ENCODE measurements at places on chromosomes 1 and 21. TPM values are rescaled to one million over a fixed set of nuclear protein-coding genes. Genes with fewer than 3 reads are reported as not detected.

The RIMS3 gene
- total RNA-seq: 26.0 TPM

- no peak for DNase-seq
These were observed 180.4 kb upstream of the GALNT2 start for GRCh38 chr1:229886636-229887035.

GRCh38 chr1:2438038-2438437 is 25.7 kb upstream of the PEX10 start:
- DNase-seq: no peak

The SPRR1A gene
- not detected for total RNA-seq

GRCh38 chr1:107941531-107941930 is 23.4 kb downstream of the VAV3 start:
- no peak for DNase-seq

The NKAIN1 gene
- 2.9 TPM for total RNA-seq

- DNase-seq: no peak
These were observed 47.7 kb downstream of the FCRL5 start for GRCh38 chr1:157504646-157505045.

GRCh38 chr1:228005511-228006033 is 1.2 kb upstream of the WNT3A start:
- DNase-seq: no peak

GRCh38 chr1:187396226-187396625 is 567.5 kb downstream of the PLA2G4A start:
- no peak for DNase-seq

GRCh38 chr1:163205513-163205912 is 2.8 kb upstream of the RGS5 start:
- DNase-seq: no peak

The SRGAP2B gene
- total RNA-seq: 41.2 TPM

The EIF4G3 gene
- 56.6 TPM for total RNA-seq

GRCh38 chr1:165144757-165145397 is 211.6 kb downstream of the LMX1A start:
- DNase-seq: no peak

DNA sequence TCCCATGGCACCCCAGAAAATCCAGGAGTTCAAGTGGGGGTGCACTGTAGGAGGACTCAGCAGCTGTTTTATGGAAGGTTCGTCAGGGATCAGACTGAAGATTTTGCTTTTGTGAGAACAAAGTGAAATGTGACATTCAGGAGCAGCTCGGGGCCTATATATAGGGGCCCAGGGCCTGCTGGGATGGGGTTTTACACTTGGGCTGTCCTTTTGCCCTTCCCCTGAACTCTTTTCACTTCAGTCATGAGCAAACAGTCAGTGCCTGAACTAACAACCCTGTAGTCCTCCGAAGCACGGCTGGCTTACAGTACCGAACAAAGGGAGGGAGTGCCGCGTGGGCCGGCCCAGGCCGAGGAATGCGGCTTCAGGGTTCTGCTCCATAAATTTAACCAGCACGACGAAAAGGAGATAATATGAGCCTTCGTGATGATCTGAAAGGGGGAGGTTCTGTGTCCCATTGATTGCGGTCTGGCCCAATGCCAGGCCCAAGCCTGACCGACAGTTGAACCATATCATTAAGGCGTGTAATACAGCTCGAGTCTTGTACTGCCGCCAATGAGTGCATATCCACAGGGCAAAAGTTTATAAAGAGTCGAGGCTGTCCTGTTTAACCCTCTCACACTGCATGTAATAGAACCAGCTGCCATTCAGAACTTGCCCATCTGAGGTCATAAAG is 139.9 kb downstream of the DHRS3 start:
- no peak for DNase-seq

The TFF1 gene
- total RNA-seq: not detected

The GABRD gene
- total RNA-seq: not detected

DNA sequence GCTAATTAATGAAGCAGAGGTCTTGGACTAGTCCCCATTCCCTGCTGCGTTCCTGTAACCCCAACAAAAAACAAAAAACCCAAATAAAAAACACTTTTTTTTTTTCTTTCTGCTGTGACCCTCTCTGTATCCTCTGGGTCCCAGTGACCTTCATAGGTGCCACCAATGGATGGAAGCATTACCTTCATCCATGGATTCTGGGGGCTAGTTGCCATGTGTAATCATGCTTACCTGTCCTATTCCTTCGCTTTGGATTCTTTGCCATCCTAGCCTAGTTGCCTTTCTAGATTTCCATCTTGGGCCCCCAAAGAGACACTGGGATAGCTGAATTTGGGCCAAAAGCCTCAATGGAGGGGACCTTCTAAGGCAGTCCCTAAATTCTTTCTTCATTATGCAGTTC is 1208.7 kb downstream of the BRINP3 start:
- DNase-seq: no peak

The TNFRSF14 gene
- 0.95 TPM for total RNA-seq

The CFH gene
- total RNA-seq: 24.0 TPM

DNA sequence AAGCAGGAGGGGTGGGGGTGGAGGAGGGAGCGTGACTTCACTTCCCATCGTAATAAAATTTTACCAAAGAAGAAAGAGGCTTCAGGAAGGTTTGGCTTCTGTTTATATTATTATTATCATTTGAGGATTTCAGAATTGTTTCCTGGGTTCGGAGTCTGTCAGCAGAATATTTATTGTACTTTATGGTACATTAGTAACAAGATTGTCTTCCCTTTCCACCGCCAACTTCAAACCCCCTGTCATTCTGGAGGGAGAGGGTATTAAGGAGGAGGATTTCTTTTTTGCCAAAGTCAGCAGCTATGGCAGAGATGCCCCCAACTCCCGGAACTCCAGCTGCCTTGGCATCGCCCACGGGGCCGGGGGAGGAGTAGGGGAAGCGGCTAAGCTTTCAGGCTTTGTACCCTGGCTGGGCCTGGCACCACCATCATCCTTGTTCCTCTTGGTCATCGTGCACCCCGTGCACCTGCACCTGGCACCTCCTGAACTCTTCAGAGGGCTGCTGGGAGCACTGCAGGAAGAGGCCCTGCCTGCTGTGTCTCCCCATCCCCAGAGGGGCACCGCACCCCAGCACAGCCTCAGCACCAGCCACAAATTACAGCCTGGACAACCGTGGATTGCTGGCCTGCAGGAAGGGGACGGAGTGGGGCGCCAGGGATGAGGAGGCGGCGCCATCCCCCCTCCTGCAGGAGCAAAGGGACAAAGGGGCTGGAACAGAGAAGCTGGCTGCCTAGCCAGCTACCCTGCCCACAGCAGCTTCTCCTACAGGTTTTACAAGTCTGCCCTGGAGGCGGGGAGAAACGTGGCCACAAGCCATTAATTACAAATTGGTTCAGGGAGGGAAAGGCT is 24.0 kb upstream of the PAX7 start:
- DNase-seq: no peak

The IL19 gene
- not detected for total RNA-seq

GRCh38 chr1:94966033-94966432 is 39.1 kb upstream of the CNN3 start:
- DNase-seq: no peak

- DNase-seq: no peak
These were observed 153.0 kb downstream of the KCTD3 start for GRCh38 chr1:215720126-215720525.

The POLR3GL gene
- 20.7 TPM for total RNA-seq

The RGS1 gene
- not detected for total RNA-seq

GRCh38 chr21:42263591-42264131 is 44.7 kb downstream of the ABCG1 start:
- peak; percentile 75 for DNase-seq

GRCh38 chr1:88684482-88685258 is 597 bp downstream of the PKN2 start:
- peak; percentile 90 for DNase-seq

DNA sequence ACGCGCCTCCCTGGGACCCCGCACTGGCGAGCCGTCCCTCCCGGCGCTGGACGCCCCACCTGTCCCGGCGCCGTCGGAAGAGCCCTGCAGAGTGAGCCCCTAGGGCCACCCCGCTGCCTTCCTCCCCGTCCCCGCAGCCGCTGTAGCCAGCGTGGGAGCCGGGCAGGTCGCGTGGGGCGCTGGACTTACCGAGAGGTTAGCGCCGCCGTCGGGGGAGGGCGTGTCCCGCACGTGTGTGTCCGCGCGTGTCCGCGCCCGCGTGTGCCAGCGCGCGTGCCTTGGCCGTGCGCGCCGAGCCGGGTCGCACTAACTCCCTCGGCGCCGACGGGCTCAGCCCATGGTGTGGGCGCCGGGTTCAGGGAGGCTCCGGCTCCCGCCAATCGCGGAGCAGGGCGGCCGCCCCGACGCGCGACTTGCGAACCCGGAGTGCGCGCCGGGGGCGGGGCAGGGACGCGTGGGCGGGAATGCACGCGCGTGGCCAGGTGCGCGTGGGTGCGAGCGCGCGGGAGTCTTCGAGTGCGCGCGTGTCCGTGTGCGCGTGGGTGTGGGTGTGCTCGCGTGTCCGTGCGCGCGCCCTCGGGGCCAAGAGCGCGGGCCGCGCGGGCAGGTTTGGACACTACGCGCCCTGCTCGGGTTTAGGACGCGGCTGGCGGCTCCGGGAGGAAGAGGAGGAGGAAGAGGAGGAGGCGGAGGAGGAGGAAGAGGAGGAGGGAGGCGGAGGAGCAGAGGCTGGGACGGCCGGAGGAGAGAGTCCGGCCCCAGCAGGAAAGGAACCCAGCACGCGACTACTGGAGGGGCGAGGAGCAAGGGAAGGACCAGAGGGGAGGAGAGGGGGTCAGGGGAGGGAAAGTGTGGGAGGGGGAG is 145.2 kb upstream of the ETS2 start:
- no peak for DNase-seq

DNA sequence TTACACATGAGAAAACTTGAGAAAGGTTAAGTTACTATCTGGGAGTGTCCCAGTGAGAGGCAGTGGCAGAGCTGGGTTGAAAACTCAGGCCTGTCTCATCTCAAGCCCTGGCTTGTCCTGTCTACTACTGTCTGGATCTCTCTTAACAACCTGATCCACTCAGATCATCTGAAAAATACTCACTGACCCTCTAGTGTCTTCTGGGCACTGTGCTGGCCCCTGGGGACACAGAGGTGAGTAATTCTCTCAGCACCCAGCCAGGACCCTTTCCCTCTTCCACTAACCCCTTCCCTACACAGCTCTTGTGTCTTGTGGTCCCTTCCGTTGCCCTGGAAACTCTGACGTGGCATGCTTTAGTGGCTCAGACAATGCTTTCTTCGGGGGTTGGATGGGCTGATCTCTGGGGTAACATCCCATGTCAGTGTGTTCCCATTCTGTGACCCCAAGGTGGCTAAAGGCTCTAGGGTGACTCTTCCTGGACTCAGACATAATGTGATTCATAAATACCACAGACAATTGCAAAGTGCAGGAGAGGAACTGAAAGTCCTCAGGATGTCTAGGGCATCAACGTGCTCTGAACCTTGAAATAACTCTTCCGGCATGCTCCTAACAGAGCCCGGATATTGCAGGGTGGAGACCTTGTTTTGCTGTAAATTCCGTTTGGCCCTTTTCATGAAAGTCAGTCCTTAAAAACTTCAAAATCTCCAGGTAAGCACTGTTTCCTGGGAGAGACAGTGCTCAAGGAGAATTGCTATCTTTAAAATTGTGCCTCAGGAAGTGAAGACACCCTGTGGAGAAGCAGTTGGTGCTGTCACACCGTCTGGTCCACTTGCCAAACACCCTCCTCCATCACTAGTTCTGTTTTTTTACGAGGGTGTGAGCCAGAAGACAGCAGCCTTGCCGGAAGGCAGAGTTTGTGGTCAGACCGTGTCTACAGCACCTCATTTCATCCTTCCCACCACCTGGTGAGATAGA is 4.0 kb downstream of the SHISAL2A start:
- no peak for DNase-seq

DNA sequence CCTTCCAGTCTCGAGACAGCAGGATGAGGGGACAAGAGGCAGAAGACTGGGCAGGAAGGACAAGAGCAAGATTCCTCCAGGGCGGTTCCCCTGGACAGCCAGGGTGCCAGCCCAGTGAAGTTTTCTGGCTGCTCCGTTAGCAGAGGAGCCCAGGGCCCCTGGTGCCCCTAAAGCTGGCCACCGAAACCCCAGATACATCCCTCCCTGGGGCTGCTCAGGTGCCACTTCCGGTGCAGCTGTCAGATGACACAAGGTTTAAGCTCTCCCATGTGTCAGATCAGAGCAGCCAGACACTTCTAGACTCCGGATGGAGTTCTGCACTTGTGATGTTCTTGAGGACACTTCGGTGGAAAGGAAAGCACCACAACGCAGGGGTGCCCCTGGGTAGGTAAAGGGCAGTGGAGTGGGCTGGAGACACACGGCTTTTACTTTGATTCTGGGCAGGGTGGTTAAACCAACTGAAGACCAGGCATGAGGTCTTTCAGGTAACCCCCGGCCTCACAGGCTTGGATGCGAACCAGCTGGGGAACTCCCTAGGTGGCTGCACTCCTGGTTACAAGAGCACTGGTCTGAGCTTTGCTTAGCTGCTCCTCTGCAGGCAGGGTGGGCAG is 85.7 kb downstream of the ITPKB start:
- peak; percentile 70 for DNase-seq

The HSD11B1 gene
- total RNA-seq: not detected

GRCh38 chr1:65177457-65177856 is 29.5 kb downstream of the AK4 start:
- DNase-seq: no peak

- no peak for DNase-seq
These were observed 7.8 kb upstream of the CHAF1B start for GRCh38 chr21:36377391-36377842.

DNA sequence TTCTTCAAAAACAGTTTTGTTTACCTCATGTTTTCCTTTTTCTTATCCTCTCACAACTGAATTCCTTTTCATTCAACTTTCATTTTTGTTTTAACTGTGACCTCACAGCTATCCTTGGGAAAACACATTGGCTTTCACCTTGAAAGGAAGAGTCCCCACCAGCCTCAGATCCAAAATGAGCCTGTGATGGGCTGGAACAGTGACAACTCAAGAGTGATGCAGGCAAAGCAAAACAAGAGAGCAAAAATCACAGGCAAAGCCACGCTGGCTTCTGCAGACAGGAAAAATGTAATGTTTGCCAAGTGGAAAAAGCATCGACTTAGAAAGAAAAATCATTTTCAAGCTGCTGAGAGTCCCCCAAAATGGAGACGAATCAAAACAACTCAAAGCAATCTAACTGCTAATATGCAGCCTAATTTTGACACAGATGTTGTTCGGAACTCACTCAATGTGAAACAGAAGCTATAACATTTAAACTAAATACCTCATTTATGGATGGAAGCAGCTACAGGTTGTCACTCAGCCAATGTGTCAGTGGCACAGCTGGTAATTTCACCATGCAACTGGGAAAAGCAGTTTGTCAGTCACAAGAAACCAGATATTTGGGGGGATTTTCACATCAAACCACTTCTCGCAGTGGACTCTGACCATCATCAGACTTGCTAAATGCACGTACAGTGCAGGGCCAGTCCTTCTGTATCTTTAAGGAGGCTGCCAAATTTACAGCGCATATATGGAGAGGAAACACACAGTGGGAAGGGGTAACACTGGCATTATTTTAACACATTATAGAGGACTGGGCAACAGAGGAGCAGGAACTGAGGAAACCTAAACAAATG is 50.7 kb downstream of the ALG14 start:
- no peak for DNase-seq

The TAF12 gene
- 22.8 TPM for total RNA-seq

All from chondrocyte (in vitro differentiated cells).